ENCODE measurements at places on chromosomes 1 and 21.

DNA sequence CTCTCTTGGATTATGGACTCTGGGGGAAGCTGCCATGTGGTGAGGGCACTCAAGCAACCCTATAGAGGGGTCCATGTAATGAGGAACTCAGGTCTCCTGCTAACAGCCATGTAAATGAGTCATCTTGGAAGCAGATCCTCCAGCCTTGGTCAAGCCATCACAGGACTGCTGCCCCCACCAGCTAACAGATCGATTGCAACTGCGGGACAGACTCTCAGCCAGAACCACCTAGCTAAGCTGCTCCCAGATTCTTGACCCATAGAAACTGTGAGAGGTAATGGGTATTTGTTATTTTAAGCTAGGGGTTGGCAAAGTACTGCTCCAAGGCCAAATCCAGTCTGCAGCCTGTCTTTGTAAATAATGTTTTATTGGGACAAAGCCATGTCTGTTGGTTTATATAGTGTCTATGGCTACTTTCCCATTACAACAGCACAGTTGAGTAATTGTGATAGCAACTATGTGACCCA lies 27.6 kb upstream of the MAP3K7CL start:
- no peak for DNase-seq

DNA sequence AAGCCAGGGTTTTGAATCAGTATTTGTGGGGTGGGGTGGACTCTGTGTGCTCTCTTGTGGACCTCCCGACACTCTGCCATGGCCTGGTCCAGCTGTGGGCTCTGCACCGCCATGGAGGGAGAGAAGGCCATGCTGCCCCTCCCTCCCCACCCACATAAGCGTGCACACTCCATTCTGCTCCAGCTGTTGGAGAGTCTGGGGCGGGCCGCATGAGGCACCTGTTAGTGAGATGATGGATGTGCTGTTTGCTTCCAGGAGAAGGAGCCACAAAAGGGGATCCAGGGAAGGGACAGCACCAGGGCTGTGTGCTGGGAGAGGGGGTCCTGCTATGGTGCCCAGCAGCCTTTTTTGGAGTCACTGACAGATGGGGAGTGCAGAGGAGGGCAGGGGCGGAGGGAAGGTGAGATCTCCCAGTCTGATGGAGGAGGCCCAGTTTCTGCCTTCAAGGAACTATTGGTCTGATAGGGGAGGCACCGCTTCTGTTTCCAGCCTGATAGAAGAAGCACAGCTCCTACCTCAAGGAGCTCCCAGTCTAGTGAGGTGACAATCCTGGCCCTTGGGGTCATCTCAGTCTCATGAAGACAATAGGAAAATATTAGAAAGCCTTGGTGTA lies 101.5 kb downstream of the ACTL8 start:
- DNase-seq = no peak

- no peak for DNase-seq
These were observed 65.4 kb downstream of the TOMM20 start for GRCh38 chr1:235063068-235063765.

- peak; percentile 2 for DNase-seq
These were observed 17.8 kb upstream of the PGM1 start for GRCh38 chr1:63575340-63575826.

DNA sequence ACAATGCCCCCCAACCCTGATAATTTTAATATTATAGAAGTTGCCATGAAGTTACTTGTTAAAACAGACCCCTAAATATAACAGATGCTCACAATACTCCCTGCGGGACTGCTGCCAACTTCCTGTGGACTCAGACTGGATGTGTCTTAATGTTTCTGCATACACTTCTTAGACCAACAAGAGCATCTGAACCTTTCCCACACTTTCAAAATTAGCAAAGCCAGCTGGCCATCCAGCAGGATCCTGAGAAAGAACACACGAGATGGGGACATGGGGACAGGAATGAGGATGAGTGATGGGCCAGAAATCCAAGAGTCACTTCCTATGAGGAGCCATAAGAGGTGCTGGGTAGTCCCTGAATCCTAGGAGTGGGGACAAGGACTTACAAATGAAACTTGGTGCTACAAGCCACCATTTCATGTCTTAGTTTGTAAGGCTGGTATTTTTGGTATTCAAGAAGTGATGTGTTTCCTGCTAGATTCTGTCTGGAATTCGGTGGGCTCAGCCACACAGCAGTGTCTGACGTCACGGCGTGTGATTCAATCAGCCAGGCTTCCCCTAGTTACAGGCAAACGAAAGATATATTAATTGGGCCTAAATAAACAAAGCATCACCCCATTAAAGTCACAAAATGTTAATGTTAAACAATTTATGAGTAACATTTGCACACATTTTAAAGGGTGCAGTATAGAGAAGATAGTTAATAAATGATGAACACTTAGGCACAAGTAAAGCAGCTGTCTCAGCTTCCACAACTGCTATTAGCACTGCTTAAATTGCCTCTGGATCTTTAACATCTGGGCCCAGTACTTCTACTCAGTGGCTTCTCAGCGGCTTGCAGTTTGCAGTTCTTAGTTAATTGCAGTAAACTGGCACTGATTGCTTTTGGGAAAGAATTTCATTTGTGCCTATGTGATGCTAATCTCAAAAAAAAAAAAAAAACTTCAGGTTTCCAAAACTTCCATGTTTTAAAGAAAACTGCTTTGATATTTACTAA lies 41.2 kb upstream of the RGS8 start:
- DNase-seq = no peak

GRCh38 chr1:2454227-2454626 lies 21.9 kb upstream of the PLCH2 start:
- DNase-seq = no peak

DNA sequence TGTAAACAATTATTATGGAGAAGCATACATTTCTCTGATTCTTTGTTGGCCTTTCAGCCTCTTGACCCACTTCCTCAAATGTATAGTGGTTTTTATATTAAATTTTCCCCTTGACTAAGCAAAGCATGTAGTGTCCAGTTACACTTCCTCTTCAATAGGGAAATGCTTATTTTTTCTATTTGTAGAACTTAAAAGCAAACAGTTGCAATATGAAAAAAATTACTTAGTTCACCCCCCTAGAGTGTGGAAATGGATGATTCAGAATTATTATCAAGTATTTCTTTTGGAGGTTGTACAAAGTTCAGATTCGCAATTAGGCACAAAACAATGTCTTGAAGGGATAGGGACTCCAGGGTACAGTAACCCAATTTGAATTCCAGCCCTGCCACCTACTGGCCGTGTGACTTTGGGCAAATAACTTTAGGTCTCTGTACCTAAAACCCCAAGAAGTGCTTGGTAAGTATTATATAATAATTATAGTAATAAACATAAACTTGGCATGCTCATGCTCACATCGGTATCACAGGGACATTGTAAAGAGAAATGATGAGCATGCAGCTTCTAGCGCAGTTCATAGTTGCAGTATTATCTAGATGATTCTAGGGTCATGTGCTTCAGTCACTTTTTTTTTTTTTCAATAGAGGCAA lies 28.6 kb upstream of the IFNGR2 start:
- no peak for DNase-seq

Data from neuronal stem cell (in vitro differentiated cells).